ENCODE measurements at places on chromosomes 2 and 18.

GRCh38 chr18:6610466-6610865, 119.0 kb upstream of the ARHGAP28 start:
- no peak for DNase-seq

DNA sequence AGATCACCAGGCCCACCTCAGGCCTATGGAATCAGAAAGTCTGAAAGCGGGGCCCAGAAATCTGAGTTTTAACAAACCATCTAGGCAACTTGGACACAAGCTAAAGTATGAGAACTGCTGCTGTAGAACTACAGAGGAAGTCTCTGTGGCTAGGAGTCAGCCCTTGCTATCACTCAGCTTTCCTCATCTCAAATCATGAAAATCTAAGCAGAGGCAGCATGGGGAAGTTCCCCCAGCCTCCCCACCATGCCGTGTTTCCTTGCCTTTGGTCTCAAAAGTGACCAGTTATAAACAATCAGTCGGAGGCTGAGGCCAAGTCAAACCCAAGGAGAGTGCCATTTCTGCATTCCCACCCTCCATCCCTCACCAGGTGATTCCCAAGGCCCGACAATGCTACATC, 404.7 kb downstream of the BCL11A start:
- DNase-seq, result no peak

GRCh38 chr2:74760875-74761630, 72.9 kb upstream of the HK2 start:
- DNase-seq, result no peak

- no peak for DNase-seq
Observed at GRCh38 chr2:172088245-172089004, 3.1 kb downstream of the DLX1 start.

GRCh38 chr18:10015941-10016819, 102.4 kb downstream of the VAPA start:
- DNase-seq, result no peak

GRCh38 chr18:67072791-67073190, 443.7 kb downstream of the DSEL start:
- no peak for DNase-seq

GRCh38 chr18:13164406-13164805, 54.2 kb upstream of the LDLRAD4 start:
- DNase-seq, result no peak

- no peak for DNase-seq
Observed at GRCh38 chr2:239822146-239822831, 202.9 kb downstream of the NDUFA10 start.

DNA sequence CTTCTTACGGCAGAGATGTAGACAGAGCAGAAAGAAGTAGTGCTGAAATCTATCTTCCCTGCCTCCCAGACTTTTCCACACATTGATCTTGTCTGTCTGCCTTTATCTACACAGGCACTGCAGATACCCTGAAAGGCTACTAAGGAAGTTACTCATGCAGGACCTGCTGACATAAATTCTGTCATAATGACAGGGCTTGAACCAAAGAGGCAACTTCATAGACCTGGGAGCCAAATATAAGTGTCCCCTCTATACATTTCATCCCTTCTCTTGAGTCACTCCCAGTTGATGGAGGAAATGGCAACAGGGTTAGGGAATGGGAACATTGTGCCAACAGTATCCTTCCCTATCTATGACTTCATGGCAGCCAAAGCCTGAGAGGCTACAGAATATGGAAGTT, 157.5 kb downstream of the TNS1 start:
- DNase-seq, result no peak

DNA sequence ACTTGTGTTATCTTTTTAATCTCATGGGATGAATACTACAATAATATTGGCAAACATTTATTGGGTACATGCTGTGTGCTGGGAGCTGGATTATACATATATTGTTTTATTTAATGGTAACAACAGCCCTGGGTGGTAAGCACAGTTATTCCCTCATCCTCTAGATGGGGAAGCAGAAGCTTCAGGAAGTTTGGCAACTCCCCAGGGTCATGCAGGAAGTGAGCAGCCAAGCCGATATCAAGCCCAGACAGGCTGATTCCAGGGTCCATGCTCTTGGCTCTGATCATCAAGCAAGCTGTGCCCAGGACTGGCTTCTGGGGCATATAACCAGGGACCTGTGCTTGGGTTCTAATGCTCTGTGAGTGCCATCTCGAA, 155.8 kb downstream of the ZNF516 start:
- DNase-seq, result no peak

DNA sequence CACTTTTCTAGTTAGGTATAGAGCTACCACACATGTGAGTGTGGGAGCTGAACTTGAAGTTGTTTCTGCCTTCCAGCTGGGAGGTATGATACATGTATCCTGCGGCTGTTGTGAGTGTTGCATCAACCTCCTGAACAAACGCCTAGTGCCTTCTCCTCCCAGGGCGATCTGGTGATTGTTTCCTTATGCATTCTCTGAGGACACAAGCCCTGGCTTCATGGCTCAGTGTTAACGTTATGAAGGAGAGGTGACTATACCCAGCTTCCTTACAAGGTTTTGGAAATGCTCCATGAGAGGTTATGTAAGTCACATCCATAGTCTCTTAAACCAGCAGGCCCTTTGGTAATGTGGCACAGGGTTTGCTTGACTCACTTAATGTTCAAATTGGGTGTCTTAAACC, 64.9 kb downstream of the SPRED2 start:
- no peak for DNase-seq

DNA sequence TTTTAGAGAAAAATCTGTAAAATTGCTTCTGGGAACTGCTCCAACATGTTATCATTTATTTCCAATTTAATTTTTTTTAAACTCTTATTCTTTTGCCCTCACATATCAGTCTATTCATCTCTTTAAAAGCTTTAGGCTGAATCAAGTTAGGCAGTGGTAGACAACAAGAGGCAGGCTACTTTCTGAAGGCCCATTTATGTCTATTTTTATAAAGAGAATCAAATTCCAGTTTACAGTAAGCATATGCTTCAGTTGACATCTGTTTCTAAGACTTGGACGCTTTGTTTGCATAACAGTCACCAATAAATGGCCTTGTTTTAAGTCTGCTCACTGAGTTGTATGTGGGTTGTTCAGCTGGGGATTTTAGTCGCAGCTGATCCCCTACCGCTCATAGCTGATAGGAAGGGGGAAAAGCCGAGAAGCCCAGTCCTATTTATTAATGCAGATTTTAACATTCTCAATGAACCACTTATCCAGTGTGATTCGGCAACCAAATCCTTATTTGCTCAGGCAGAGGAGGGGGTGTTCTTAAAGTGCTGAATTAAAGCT, 260.4 kb upstream of the SIX3 start:
- no peak for DNase-seq

DNA sequence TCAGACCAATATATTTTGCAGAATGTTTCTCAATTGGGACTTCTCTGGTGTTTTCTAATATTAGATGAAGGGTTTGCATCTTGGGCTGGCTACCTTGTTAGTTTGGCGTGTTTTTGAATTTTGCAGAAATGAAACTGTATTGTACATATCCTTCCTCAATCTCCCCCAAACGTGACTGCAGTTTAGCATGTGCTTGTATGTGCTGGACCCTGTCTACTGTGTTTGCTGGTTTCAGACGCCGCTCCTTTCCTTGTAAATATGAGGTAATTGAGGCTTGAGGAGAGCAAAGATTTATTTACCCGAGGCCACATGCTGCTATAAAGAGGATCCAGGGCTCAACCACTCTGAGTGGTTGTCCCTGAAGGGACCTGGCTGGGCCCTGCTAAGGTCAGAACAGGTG, 57.2 kb downstream of the NGEF start:
- DNase-seq, result no peak
